Cerebellum (tissue), 4 donors: ENCODE measurements at places on chromosomes 12 and 14. TPM values are rescaled to one million over a fixed set of nuclear protein-coding genes. Genes with fewer than 3 reads are reported as not detected.
A peak's percentile ranks its signal among the peaks of the same experiment; 100 is the strongest.

Gene FAM186B
- 0.18 TPM for total RNA-seq

Gene PTPRB
- total RNA-seq: 8.3 TPM

- DNase-seq: no peak
Measured at GRCh38 chr14:22509751-22510300, 79.2 kb downstream of the DAD1 start.

Gene PTHLH
- total RNA-seq: not detected

- no peak for DNase-seq
Measured at GRCh38 chr14:87148655-87149054, 844.3 kb downstream of the GALC start.

- DNase-seq: no peak
Measured at GRCh38 chr12:117226505-117226904, 36.2 kb upstream of the FBXO21 start.

- DNase-seq: no peak
Measured at GRCh38 chr12:106780010-106780631, 5.6 kb downstream of the RIC8B start.

- DNase-seq: no peak
Measured at GRCh38 chr14:38003746-38004609, 203.7 kb upstream of the SSTR1 start.

DNA sequence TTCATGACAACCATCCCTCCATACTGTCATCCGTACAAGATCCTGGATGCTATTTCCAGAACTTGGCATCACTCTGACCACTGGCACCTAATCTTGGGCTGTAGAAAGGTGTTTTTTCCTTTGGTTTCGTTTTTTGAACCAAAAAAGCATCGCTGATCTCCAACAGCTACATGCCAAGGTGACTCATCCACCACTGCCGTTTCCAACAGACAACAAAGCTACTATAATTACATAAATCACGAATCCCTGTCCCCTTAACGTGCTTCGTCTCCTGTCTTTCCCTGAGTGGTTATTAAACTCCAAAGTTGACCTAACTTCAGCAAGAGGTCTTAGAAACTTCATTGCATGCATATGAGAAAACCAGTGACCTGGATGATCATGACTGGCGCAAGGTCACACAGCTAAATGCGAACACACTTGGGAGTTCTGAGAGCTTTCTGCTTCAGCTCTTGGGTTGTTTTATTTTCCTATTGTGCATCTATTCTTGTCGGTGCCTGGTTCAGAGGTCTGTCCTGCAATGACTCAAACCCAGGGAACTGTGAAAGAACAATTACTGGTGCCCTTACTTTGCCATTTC lies 99.9 kb downstream of the PPM1H start:
- peak; percentile 62 for DNase-seq

DNA sequence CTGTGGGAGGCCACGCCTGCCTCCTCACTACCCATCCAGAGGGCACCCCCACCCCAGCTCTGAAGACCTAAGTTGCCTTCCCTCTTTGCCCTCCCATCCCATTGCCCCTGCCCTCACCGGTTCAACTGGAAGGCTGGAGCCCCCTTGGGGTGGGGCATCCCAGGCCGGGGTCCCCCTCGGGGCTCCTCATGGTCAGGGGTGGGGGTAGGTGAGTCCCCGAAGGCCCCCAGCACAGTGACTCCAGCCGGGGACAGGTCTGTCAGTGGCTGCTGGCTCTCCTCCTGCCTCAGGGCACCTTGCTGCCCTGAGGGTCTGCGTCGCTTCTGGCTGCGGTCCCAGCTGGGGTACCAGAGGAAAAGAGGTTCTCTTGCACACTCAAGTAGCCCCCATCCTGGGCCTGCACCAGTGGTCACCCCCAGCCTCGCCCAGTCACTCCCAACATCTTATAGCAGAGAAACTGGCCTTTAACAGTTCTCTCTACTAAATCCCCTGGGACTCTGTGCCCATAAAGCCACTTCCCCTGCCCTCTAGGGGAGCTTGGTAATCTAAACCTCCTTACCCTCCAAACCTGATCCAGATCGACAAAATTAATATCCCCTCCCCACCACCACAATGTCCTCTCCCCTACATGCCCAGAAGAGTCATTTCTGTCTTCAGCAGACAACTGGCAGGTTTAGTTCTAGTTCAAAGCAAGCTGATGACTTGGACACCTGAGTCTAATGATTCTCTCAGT lies 5.1 kb downstream of the PIANP start:
- DNase-seq: no peak

GRCh38 chr12:84996759-84997158 lies 39.3 kb downstream of the TSPAN19 start:
- DNase-seq: no peak

DNA sequence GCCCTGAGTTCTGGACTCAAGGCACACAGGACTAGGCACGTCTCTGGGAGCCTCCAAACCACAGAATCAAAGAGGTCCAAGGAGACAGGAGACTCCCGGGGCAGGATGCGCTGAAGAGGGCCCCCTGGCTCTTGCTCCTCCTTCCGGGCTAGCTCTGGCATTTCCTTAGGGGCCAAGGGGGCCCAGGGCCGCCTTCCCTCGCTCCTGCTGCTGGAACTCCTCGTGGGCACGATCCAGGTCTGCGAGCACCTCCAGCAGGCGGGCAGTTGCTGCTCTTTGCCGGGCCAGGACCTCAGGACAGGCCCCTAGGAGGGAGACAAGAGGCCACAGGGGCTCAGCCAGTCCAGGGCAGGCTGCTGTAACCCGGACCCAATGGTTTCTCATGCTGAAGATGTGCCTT lies 35.8 kb downstream of the RASAL1 start:
- no peak for DNase-seq

DNA sequence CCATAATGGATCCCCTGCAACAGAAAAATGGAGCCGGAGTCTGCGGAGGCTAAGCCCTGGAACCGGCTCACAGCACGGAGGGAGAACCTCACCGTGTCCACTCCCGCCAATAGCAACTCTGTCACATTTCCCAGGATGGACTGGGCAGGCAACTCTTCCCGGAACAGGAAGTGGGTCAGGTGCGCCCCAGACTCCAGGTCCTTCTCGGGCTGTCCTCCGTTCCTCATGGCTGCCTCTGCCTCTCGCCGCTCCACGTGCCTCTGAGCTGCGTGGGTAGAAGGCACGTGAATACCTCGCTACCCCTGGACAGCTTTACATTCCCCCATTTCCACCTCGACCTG lies 2.2 kb downstream of the CYP27B1 start:
- no peak for DNase-seq

DNA sequence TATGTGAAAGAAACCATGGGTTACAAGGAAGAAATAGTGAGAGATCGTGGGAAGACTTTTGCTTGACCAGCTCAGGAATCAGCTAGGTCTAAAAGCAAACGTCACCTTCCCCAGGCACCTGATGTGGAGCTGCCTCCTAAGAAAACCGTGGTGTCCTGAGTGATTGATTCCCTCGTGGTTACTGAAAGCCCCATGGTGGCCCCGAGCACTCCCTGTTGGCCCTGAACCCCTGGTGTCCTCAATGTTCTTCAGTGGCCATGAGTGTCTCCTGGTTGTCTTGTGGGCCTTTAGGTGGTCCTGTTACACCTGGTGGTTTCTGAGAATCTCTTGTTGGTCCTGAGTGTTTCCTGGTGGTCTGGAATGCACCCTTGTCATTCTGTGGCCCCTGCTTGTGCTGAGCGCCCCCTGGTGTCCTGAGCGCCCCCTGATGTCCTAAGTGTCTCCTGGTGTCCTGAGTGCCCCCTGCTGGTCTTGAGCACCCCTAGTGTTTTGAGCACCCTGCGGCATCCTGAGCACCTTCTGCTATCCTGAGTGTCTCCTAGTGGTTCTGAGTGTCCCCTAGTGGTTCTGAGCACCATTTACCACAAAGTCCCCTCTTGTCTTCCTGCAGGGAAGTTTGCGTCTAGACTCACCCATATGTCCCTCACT lies 518.7 kb downstream of the TMEM121 start:
- no peak for DNase-seq

GRCh38 chr14:75175677-75176141 lies 703 bp downstream of the TMED10 start:
- DNase-seq: no peak

- no peak for DNase-seq
Measured at GRCh38 chr14:68783408-68784225, 9.2 kb downstream of the ZFP36L1 start.

- no peak for DNase-seq
Measured at GRCh38 chr12:120944645-120945217, 33.6 kb upstream of the HNF1A start.

Gene NUDT14
- 9.7 TPM for total RNA-seq

GRCh38 chr14:54676812-54677708 lies 110.1 kb downstream of the SAMD4A start:
- DNase-seq: peak; percentile 46

Gene ZFHX2
- total RNA-seq: 4.2 TPM

DNA sequence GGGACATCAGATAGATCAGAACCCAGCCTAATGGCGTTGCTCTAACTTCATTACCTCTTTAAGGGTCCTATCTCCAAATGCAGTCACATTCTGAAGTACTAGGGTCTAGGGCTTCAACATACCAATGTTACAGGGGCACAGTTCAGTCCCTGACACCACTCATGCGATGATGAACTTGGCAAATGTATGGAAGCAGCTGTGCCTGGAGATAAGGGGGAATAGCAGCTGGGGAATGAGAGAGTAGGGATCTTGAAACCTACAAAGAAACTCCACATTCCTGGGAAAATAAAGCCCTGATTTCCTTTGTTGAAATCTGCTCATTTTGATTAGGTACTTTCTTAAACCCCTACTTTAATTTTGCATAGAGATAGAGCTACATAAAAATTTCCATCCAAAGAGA lies 20.5 kb upstream of the TMCC3 start:
- DNase-seq: no peak

DNA sequence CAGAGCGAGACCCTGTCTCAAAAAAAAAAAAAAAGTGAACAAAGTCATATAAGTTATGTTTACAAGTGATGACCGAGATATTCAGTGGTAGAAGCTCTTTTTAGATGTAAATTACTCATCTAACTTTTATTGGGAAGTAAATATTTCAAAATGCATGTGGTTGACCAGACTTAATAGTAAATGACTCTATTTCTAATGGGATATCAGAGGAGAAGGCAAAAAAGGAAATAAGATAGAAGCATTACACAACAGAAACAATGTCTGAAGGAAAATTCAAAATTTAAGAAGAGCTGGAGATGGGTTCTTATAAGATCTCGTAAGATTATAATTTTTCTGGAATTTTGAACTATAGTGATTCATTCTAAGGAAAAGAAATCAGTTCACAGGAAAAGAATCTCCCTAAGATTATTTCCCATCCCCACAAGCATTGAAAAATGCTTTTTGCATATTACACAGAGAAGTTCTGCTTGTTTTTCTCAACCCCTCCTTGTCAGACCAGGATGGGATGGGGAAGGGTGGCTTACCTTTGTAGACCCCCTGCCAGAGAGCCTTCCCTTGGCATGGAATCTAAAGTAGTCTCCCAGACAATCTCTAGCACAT lies 63.1 kb upstream of the STK38L start:
- no peak for DNase-seq

GRCh38 chr12:93778306-93778705 lies 101.1 kb downstream of the CRADD start:
- DNase-seq: peak; percentile 31

Gene HAL
- total RNA-seq: 0.73 TPM

DNA sequence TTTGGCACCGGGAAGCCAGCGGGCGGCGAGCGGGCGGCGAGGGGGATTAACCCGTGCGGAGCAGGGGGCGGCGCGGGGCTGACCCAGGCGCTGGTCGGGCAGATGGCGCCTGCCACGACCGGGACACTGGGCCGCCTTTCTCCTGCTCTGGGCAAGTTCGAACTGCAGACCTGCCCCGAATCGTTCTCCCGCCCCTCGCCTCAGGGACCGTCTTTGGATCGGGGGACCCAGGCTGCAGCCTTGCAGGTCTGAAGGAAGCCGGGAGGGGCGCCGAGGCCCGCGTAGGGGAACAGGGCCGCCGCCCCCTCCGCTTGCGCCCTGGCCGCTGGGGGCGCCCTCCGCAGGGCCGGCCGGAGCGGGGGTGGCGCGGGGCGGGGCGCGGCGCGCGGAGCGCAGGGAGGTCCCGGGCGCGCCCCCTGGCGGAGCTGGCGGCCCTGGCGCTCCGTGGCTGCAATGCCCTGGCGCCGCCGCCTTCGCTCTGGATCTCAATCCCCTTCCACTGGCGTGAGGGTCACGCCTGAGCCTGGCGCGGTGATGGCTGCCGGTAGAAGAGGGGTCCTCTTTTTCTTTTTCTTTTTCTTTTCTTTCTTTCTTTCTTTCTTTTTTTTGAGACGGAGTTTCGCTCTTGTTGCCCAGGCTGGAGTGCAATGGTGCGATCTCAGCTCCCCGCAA lies 449 bp upstream of the LTBP2 start:
- peak; percentile 75 for DNase-seq

DNA sequence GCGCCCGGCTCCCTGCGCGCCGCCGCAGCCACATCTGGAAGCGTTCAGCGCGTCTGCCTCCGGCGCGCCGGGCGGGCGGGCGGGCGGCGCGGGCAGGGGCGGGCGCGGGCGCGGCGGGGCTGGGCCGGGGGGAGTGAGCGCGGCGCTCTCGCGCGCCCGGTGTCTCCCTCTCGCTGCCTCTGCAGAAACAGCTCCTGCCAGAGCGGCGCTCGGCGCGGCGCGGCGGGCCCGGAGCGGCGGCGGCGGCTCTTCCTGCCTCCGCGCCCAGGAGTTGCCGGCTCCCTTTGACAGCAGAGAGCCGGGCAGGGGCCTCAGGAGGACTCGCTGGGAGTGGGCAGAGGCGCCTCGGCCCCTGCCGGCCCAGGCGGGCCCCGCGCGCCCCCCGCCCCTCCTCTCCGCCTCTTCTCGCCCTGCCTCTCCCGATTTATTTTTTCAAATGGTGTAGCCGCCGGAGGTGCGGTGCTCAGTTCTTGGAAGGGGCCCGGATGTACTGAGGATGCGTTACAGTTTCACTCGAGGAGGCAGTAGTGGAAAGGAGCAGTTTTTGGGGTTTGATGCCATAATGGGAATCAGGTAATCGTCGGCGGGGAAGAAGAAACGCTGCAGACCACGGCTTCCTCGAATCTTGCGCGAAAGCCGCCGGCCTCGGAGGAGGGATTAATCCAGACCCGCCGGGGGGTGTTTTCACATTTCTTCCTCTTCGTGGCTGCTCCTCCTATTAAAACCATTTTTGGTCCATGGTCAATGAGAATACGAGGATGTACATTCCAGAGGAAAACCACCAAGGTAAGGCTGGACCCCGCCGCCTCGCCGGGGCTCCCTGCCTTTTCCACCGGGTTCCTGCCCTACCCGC lies at the start of gene CACNA1C:
Gene CACNA1C (plus strand): TSS at position 162 of the 853 bp plus-strand sequence. CDS start 576 bp downstream, at position 738.
- peak; percentile 78 for DNase-seq

- no peak for DNase-seq
Measured at GRCh38 chr12:10027721-10028120, 2.8 kb upstream of the CLEC9A start.

DNA sequence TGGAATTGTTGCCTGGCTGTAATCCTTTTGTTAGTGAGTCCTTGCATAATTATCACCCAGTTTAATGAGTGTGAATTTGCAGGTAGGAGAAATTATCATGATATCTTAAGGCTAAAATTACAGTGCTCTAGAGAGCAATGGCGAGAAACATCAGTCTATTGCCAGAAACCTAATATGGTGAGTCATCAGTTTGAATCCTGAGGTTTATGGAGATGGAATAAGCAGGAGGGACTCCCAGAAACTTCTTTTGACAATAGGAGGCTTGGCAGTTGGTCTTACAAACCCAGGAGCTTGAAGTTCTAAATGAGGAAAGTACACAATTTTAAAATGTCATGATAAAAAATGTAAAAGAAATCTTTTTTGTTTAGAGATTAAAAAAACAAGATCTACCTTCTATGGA lies 31.5 kb upstream of the CRADD start:
- DNase-seq: no peak

GRCh38 chr12:54967461-54967860 lies 17.1 kb downstream of the TESPA1 start:
- no peak for DNase-seq

Gene PRH2
- total RNA-seq: 0.64 TPM

- DNase-seq: peak; percentile 69
Measured at GRCh38 chr12:121297435-121297991, 1.0 kb upstream of the CAMKK2 start.
